ENCODE measurements at places on chromosomes 7 and 10.

- no peak for DNase-seq
These were observed 11.9 kb upstream of the OPALIN start for GRCh38 chr10:96370584-96371157.

DNA sequence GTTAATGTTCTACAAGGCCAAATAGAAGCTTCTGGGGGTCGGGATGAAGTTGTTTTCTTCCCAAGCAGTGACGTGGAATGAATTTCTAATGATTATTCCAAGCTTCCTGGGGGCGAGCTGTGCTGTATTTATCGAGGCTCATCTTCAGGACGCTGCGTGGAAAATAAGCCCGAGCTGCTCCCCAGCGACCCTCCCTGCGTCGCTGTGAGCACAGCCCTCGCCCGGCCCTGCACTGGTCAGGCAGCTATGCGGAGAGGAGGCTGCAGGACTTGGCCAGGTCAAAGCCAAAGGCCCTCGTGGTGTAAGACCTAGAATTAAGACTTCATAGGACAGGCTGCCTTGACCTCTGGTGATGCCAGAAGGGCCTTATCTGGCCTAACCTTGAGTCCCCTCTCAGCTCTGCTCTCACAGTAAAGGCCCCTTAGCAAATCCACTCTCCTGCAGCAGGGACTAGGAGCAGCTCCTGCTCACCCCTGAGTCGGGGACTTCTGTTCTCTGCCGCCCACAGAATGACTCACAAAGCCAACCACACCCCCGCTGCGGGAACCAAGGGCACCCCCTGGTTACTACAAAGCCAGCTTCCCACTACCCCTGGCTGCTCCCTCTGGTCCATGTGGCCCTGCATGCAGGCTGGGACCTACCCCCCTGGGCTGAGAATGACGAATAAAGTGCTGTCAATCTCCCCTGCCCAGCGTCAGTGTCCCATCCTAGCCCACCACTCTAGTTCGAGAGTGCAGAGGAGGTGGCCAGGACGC, 501.6 kb downstream of the TCERG1L start:
- DNase-seq: no peak

DNA sequence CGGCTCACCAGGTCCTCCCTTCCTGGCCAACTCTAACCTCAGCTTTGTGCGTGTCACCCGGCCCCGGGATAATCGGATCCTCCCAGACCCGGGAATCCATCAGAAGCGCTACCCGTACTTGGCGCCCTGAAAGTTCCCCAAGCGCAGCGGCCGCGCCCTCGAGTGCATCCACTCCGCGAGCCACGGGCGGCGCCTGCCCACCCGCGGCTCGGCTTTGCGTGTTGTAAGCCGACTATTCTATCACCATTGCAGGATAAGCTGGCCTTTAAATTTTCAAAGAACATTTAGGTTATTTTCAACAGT, 35.7 kb upstream of the EBLN1 start:
- DNase-seq: no peak

GRCh38 chr7:134371536-134371935, 54.8 kb upstream of the SLC35B4 start:
- DNase-seq: no peak

GRCh38 chr7:121484089-121484763, 88.1 kb upstream of the FAM3C start:
- no peak for DNase-seq

- DNase-seq: peak; percentile 50
These were observed 17.7 kb upstream of the EXOC4 start for GRCh38 chr7:133234961-133235875.

- DNase-seq: peak; percentile 56
These were observed 55.5 kb downstream of the SYPL1 start for GRCh38 chr7:106056513-106057203.

GRCh38 chr7:79272938-79273337, 180.5 kb downstream of the MAGI2 start:
- no peak for DNase-seq

GRCh38 chr10:80523773-80524172, 13.9 kb upstream of the SH2D4B start:
- no peak for DNase-seq

- peak; percentile 7 for DNase-seq
These were observed 105.2 kb upstream of the NEBL start for GRCh38 chr10:21002091-21002878.

DNA sequence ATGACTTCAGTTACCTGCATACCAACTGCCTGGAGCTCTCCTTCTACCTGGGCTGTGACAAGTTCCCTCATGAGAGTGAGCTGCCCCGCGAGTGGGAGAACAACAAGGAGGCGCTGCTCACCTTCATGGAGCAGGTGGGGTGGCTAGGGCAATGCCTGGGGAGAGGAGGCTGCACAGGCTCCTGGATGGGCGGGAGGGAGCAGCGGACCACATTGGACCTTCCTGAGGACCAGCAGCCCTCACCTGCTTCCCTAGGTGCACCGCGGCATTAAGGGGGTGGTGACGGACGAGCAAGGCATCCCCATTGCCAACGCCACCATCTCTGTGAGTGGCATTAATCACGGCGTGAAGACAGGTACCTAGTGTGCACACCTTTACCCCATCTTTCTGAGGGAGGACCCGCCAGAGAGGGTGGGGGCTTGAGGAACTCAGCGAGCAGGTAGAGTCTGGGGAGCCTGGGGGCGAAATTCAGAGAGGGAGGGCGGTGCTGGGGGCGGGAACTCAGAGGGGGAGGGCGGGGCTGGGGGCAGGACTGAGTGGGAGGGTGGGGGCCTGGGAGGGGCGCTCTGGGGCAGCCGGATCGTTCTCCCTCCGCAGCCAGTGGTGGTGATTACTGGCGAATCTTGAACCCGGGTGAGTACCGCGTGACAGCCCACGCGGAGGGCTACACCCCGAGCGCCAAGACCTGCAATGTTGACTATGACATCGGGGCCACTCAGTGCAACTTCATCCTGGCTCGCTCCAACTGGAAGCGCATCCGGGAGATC, 9.0 kb downstream of the AEBP1 start:
- no peak for DNase-seq

DNA sequence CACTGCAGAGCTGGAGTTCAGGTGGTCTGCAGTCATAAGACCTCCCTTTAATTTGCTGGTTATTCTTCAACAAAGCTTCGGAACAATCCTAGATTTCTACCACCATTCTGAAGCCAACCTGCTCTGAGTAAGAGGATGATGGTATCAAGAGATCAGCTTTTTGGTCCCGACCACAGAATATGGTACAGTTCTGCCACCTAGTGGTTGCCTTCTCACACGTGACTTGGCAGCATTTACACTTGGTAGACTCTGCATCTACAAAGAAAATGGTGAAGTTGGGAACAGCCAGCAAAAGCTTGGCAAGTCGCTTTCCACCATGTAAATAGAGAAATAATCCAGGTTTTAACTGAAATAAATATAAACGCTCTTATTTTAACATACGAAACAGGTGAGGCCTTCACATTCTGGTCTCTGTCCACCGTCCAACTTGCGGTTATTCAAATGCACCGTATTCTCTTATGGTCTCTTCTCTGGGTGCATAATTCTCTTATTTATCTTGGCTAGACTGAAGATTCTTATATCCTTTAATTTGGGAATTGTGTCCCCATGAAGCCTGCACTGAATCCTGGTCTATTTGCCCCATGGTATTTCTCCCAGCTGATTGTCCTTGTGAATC, 173.9 kb upstream of the GRM3 start:
- DNase-seq: peak; percentile 63

DNA sequence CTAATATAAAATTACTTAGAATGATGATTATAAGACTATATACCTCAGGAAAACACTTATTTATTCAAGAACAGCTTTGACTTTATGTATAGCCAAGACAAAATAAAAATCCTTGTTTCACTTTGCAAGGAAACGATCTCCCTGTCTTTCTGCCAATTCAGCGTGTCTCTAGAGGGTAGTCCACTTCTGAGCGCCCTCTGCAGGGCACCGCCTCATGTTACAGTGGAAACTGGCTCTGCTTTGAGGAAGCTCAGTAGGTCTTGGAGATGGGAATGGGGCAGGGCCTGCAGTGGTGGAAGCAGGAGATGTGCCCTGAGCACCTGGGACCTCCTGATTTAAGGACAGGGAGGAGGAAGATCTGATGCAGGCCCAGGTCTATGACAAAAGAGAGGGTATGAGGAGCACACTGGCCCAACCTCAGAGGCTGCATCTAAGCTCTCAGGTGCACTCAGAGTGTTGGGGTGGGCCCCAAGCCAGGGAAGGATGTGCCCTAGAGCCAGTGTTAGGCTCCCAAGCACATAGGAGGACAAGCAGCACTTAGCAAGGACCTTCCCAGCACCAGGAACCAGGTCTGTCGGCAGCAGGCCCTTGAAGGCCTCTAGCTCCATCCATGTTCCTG, 481.0 kb downstream of the TNS3 start:
- DNase-seq: peak; percentile 54

DNA sequence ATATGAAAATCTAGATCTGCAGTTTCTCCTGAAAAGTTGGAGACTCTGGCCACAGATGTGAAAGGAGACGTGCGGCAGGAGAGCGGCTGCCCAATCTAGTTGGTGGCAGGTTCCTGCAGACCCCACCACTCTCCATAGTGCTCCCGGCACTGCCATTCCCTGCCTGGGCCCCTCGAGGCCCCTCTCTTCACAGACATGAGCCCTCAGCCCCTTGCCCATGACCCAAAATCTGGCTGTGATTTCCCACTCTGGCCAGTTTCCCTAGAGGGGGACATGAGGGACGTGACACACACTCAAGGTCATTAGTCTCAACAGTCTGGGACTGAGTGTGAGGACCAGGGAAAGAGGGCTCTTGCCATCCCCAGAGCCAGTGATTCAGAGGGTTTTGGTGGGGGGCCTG, 138.7 kb downstream of the PTPN20 start:
- no peak for DNase-seq

DNA sequence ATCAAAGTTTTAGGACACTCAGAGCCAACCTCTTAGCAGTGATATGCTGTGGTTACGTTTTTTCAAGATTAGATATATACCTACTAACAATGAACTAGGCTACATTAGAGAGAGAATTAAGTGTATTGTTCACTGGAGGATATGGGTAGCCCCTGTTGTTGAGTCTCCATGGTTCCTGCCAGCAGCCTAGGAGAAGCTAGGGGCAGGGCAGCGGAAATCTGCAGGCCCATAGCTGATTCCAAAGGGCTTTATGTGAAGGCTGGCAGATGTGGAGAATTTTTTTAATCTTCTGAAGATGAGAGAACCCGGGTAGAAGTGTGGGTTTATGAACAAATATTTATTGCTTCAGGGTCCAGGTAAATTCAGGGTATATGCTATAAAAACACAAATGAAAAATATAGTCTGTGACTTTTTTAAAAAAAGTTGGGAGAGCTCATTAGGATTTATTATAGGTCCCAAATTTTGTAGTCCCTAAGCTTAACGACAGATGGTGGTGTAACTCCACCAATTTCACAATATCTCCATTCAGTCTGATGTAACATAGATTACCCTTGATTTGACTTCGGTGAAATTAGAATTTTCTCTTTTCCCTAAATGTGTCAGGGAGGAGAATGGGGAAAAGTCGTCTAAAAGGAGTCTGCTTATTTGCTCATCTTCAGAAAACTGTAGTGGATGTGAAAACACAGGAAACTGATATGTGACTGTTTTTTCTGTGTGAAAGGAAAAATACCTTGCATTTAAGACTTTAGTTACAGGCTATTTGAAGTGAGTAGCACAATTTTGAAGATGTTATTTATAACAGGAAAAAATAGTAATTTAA, 163.0 kb upstream of the PPP1R3A start:
- DNase-seq: no peak

DNA sequence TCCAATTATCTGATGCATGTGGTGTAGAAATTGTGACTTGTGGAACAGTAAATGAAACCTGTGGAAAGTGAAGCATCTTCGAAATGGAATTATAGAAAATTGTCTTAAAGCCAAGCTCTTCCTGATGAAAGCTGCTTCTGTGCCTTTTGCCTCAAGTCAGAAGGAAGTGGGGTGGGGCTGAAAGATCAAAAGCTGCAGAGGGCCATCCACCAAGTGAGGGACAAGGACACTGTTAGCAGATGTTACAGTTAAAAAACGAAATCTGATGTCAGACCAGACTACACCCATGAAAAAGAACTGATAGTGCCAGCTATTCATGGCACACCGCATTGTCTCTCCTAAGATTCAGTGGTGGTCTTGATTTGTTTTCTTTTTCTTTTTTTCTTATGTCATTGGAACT, 23.8 kb upstream of the WASL start:
- DNase-seq: no peak

DNA sequence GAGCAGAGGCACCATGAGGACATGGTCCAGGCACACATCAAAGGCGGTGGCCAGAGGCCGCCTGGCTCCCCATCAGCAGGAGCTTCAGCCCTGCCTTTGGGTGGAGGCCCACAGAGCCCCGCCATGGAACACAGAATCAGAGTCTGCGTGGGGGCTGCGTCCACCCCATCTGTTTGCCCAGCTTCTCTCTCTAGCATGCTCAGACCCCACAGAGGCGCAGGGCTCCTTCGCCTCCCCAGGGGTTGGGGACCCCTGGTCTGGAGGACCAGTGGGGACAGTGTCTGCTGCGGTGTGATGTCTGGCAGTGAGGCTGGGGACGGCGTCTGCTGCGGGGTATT, 321.9 kb downstream of the PTPRN2 start:
- DNase-seq: no peak

DNA sequence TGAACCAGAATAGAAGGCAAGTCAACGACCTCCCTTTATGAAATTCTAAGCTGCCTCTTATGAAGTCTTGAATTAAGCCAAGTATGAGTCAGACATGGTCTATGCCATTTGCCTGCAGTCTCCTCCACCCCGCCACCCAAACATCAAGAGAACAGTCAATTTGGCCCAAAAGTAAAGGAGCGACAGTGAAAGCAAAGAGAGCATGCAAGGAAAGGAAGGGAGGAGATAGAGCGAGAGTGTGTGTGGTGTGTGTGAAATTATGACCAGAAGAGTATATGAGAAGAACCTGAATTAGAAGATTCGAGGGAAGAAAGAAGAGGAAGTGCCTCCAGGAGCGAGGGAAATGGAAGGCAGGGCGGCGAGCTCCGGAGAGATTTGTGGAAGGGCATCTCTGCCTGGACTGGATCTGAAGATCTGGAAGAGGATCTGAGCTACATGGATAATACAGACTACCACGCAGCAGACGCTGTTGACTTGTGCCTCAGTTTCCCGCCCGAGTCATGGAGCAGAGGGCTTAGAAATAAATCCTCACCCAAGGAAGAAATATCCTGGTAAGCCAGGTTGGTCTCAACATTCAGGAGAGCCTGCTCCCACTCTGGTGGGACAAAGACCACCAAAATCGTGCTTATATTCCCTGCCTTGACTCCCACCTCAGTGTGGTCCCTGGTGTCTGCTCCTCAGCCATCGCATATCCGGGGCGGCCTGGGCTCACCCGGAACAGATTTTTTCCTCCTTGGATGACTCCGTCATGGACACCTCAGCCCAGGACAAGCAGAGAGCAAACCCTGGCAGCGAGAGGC, 459 bp downstream of the ZDHHC6 start:
- no peak for DNase-seq

DNA sequence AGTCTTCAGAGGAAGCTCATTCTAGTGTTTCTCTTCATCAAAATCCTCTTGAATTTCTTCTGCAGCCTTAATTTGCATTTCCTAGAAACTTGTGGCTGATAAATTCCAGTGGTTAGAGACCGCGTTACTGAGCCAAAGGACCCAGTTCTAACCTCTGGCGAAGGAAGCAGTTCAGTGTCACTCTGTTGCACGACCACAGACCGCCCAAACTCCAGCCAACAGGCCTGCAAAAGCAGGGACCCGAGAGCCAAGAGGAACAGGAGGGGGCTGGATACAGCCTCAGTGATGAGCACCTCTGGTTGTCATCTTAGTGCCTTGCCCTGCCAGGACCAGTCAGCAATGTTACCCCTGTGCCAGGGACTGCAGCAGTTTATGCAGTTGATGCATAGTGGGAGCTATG, 70.0 kb downstream of the AFAP1L2 start:
- DNase-seq: no peak

GRCh38 chr10:266974-267425, 131.7 kb downstream of the ZMYND11 start:
- DNase-seq: no peak

- DNase-seq: no peak
These were observed 22.4 kb upstream of the KLF6 start for GRCh38 chr10:3807211-3807927.

Data from LNCaP clone FGC (cell line).